ENCODE measurements at places on chromosomes 2 and 18. TPM values are rescaled to one million over a fixed set of nuclear protein-coding genes. Genes with fewer than 3 reads are reported as not detected.
A peak's percentile ranks its signal among the peaks of the same experiment; 100 is the strongest.

- H3K4me1 ChIP-seq, result no peaks in the 10 kb centered on the region
- no peak overlapping the region for H3K27ac ChIP-seq
- DNase-seq, result no peak
These were observed 47.5 kb downstream of the RAB31 start for GRCh38 chr18:9755615-9756014.

DNA sequence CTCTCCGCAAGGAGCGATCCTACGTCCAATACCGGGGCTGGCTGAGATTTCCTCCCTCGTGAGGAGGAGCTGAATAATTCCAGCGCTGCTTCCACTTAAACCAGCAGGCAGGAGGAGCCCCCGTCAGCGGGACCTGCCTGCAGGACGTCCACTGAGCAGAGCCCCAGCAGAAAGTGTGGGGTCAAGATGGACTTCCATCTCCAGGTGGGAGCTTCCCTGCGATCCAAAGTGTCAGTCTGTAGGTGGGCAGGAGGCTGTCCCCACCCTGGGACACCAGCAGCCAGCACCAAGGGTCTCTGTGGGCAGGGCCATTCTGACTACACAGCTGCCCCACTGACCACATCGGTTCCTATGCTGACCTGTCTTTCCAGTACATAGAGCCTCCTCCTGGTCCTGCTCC, 462 bp upstream of the OTOS start:
- H3K27ac ChIP-seq, result no peak overlapping the region
- no peak overlapping the region for H3K4me3 ChIP-seq
- no peaks in the 10 kb centered on the region for H3K36me3 ChIP-seq
- no peaks in the 10 kb centered on the region for H3K4me1 ChIP-seq
- peak; percentile 18 for DNase-seq

DNA sequence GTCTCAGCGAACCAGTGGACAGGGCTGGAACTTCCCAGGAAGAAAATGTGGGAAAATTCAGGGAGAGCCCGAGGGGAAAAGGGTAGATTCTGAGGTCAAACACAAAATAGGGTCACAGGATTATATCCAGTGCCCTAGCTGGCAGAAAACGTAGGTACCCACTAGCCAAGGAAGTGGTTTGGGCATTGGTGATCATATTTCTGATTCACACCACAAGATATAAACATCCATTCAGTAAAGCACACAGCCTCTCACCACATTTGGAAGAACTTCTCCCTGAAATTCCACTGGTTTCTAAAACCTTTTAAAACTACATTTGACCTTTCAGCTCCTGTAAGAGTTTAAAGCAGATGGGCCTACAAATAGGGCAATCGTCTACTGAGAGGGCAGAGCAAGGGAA, 186.9 kb downstream of the TTC32 start:
- H3K4me1 ChIP-seq, result no peaks in the 10 kb centered on the region
- DNase-seq, result no peak
- H3K27ac ChIP-seq, result no peak overlapping the region
- no peaks in the 10 kb centered on the region for H3K36me3 ChIP-seq
- no peaks in the 10 kb centered on the region for H3K27me3 ChIP-seq
- no peak overlapping the region for H3K4me3 ChIP-seq

GRCh38 chr2:141709756-141710155, 421.1 kb downstream of the LRP1B start:
- no peaks in the 10 kb centered on the region for H3K27me3 ChIP-seq
- H3K36me3 ChIP-seq, result no peaks in the 10 kb centered on the region
- H3K4me1 ChIP-seq, result no peaks in the 10 kb centered on the region
- DNase-seq, result no peak

DNA sequence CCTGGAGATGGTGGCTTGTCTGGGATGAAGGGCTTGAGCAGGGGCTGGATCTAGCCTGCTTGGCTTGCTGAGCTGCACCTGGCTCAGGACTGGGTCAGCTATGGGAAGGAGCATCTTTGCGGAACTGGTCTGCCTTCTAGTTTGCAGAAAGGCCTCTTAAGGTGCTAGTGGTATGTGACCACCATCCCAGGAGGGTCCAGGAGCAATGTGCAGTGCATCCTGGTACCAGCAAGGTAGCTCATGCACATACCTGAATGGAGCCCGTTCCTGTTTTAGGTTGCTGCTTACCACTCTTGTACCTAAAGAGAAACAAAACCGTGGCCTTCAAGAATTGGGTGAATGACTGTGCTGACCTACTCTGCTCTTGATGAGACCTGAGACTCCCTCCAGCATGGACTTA, 118.6 kb upstream of the PELI1 start:
- DNase-seq, result no peak
- no peak overlapping the region for H3K27ac ChIP-seq
- no peak overlapping the region for H3K4me3 ChIP-seq
- H3K36me3 ChIP-seq, result no peaks in the 10 kb centered on the region
- no peaks in the 10 kb centered on the region for H3K27me3 ChIP-seq

DNA sequence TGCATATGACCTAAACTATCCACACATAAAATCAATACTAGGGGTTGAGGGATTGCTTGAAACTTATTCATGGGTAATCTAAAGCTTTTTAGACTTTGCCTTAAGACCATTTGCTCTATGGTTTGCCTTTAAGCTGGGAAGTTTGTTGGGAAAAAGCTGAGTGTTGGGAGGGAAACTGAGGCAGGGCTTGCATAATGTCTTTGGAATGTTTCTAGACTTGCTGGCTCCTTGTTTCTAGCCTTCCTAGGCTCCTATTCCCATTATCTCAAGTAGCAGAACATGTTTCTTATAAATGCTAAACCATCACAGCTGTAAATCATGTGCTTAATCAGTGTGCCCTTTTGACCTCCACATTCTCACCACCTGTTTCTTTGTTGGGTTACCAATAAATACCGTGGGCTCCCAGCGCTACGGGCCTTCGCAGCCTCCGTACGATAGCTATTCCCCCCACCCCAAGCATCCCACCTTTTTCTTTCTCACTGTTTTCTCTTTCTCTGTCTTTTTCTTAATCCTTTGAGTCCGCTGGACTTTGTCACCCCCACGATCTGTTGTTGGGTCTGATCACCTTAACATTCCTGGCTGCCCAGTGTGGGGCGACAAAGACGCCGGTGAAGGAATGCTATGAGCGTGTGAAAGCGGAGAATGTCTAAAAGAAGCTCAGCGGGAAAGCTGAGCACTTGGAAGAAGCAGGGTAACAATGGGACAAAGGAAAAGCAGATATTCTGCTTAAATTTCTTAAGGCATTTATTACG, 49.4 kb upstream of the CWC22 start:
- no peaks in the 10 kb centered on the region for H3K36me3 ChIP-seq
- DNase-seq, result no peak
- H3K27me3 ChIP-seq, result no peaks in the 10 kb centered on the region
- H3K4me1 ChIP-seq, result no peaks in the 10 kb centered on the region
- H3K27ac ChIP-seq, result no peak overlapping the region

DNA sequence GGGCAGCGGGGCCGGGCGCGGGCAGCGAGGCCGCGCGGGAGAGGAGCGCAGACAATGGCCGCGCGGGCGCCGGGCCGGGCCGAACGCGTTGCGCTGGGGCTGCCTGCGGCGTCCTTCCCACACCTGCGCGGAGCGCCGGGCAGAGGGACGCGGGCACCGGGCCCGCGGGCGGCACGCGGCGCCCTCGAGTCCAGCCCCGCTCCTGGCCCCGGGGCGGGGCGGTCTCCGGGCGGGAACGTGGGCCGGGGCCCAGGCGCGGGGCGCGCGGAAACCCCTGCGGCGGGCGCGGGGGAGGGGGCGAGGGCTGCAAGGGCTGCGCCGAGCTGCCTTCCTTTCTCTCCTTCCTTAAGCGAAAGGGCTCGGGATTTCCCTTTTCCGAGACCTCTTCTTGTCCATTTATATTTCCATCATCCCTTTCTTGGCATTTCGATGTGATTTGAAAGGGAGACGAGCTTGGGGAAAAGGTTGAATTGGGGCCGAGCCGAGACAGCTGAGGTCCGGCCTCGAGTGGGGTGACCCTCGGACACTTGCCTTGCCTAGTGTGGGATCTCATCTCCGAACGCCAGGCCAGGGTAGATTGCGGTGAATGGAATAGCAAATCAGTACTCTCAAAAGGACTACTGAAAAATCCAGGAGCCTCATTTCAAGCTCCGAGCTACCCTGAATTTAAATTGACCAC, 676 bp downstream of the KLHL23 start:
- H3K36me3 ChIP-seq, result no peaks in the 10 kb centered on the region
- H3K27ac ChIP-seq, result no peak overlapping the region
- H3K4me1 ChIP-seq, result peaks cover 8% of the 10 kb centered on the region
- no peaks in the 10 kb centered on the region for H3K27me3 ChIP-seq
- peak overlapping the region; percentile 82 for H3K4me3 ChIP-seq

DNA sequence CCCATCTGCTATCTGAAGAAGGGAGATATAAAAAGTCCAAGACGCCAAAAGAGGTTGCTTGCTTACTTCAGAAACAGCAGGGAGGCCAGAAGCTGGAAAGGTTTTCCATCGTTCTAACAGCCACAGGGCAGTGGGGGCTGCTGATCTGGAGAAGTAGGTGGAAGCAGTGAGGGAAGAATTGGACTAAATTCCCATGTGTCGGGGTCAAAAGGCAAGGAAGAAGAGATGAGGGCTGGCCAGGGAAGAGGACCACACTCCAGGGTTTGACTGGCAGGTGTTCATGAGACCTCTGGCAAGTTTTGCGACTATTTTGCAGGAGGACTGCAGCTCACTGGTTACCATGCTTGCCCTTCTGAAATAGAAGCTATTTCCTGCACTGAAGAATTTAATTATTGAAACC, 91.0 kb downstream of the SCG2 start:
- no peak overlapping the region for H3K27ac ChIP-seq
- H3K4me1 ChIP-seq, result no peaks in the 10 kb centered on the region
- no peaks in the 10 kb centered on the region for H3K27me3 ChIP-seq
- H3K36me3 ChIP-seq, result no peaks in the 10 kb centered on the region
- DNase-seq, result no peak

DNA sequence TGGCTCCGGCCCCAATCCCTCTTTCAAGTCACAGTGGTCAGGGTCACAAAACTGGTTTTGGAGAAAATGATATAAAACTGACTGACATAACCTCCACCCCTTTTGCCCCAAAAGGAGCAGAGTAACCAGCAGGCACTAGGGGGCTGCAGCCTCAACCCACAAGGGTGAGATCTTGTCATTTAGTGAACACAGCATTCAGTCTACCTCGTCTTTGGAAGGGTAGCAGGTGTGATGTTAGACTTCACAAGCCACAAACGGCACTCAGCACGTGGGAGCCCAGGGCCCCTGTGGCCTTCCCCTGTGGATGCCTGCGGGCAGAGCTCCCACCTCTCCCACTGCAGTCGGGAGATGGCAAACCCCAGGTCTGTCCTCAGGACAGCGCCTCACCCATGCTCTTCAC, 372.1 kb upstream of the MYT1L start:
- no peaks in the 10 kb centered on the region for H3K36me3 ChIP-seq
- no peak overlapping the region for H3K27ac ChIP-seq
- H3K4me3 ChIP-seq, result no peak overlapping the region
- no peaks in the 10 kb centered on the region for H3K4me1 ChIP-seq
- no peaks in the 10 kb centered on the region for H3K27me3 ChIP-seq

- no peak overlapping the region for H3K27ac ChIP-seq
- no peak for DNase-seq
- H3K4me3 ChIP-seq, result no peak overlapping the region
- H3K4me1 ChIP-seq, result peaks cover 10% of the 10 kb centered on the region
- no peaks in the 10 kb centered on the region for H3K36me3 ChIP-seq
These were observed 56.1 kb downstream of the PLEKHM3 start for GRCh38 chr2:207969249-207969648.

- no peak overlapping the region for H3K4me3 ChIP-seq
- H3K36me3 ChIP-seq, result no peaks in the 10 kb centered on the region
- no peaks in the 10 kb centered on the region for H3K4me1 ChIP-seq
- no peak for DNase-seq
These were observed 83.7 kb upstream of the APCDD1 start for GRCh38 chr18:10370716-10371115.

GRCh38 chr2:137959166-137959565, 5.1 kb upstream of the HNMT start:
- no peak for DNase-seq
- H3K27ac ChIP-seq, result no peak overlapping the region
- H3K27me3 ChIP-seq, result no peaks in the 10 kb centered on the region
- H3K36me3 ChIP-seq, result no peaks in the 10 kb centered on the region

GRCh38 chr2:181738074-181738473, 57.8 kb upstream of the NEUROD1 start:
- no peak overlapping the region for H3K27ac ChIP-seq
- no peaks in the 10 kb centered on the region for H3K27me3 ChIP-seq
- no peak overlapping the region for H3K4me3 ChIP-seq

DNA sequence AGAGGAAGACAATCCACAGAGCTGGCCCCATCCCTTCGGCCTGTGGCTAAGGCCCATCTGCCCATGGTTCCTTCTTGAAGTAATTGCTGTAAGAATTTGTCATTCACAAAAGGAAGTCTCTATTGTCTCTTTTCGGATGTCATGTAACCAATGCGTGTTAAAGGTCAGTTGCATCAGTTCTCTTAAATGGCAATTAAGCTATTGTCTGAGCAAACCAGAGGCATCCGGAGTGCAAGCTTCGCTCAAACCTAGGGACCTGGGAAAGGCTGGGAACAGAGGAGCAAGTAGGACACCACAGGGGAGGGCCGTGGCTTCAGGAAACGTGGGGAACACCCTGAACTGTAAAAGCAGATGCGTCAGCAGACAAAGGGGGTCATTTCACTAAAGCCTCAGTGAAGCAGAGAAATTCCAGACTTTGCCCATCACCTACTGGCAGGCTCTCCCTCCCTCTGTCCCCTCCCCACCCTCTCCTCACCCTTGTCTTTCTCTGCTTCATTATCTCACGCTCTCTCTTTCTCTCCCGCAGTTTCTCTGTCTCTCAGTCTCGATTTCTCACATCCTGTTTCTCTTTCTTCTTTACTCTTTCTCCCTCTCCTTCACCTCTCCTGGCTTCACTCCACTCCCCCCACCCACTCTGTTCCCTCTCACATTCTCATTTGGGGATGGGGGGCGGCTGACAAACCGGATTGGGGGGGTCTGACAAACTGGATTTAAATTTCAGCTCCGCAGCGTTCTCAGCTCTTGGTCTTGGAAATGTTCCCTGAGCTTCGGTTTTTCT, 204.6 kb upstream of the TNP1 start:
- H3K36me3 ChIP-seq, result no peaks in the 10 kb centered on the region
- no peak overlapping the region for H3K27ac ChIP-seq
- H3K27me3 ChIP-seq, result no peaks in the 10 kb centered on the region
- H3K4me1 ChIP-seq, result no peaks in the 10 kb centered on the region
- no peak for DNase-seq
- no peak overlapping the region for H3K4me3 ChIP-seq

The ZNF638 gene
- total RNA-seq, result 53.1 TPM

The PID1 gene
- total RNA-seq, result 5.3 TPM

The PAX3 gene
- total RNA-seq, result not detected

The OXER1 gene
- 3.4 TPM for total RNA-seq

The KLHL30 gene
- total RNA-seq, result 0.03 TPM

The METAP1D gene
- 4.5 TPM for total RNA-seq

The CNDP1 gene
- total RNA-seq, result 0.35 TPM

The SLC11A1 gene
- 12.8 TPM for total RNA-seq

The TNS1 gene
- 99.7 TPM for total RNA-seq

The DSG4 gene
- total RNA-seq, result not detected

The CACNB4 gene
- total RNA-seq, result 0.71 TPM

The MROH2A gene
- total RNA-seq, result not detected

The FSHR gene
- not detected for total RNA-seq

The WNT10A gene
- total RNA-seq, result not detected
